ENCODE measurements at places on chromosomes 7 and 10. TPM values are rescaled to one million over a fixed set of nuclear protein-coding genes. Genes with fewer than 3 reads are reported as not detected.

The FAM25A gene
- not detected for total RNA-seq

The LLCFC1 gene
- total RNA-seq = not detected

The TRIM73 gene
- total RNA-seq = 0.13 TPM

The TCERG1L gene
- total RNA-seq = not detected

The ABCC2 gene
- total RNA-seq = 0.25 TPM

The SPDYE6 gene
- total RNA-seq = not detected

The ARMC10 gene
- total RNA-seq = 41.0 TPM

The PPP1R17 gene
- not detected for total RNA-seq

The GLI3 gene
- 3.7 TPM for total RNA-seq

The CDK14 gene
- 35.1 TPM for total RNA-seq

The CFAP70 gene
- 1.6 TPM for total RNA-seq

The RNF148 gene
- 0.40 TPM for total RNA-seq

The THSD7A gene
- total RNA-seq = 1.1 TPM

The HOXA4 gene
- total RNA-seq = 0.12 TPM

The XPNPEP1 gene
- total RNA-seq = 252 TPM

The FKBP6 gene
- total RNA-seq = not detected

The GIMAP7 gene
- 1.8 TPM for total RNA-seq

The ENO4 gene
- 0.19 TPM for total RNA-seq

The ASB10 gene
- not detected for total RNA-seq

The LDB3 gene
- 0.12 TPM for total RNA-seq

The OR6V1 gene
- not detected for total RNA-seq

The PGAM2 gene
- total RNA-seq = 1.2 TPM

The PRSS37 gene
- total RNA-seq = not detected

The MEOX2 gene
- total RNA-seq = 18.0 TPM

The SPDYE16 gene
- 0.06 TPM for total RNA-seq

The SMO gene
- 7.5 TPM for total RNA-seq

The TRPV5 gene
- not detected for total RNA-seq

The CUTC gene
- total RNA-seq = 12.2 TPM

The GRID2IP gene
- not detected for total RNA-seq

The JAKMIP3 gene
- total RNA-seq = 0.13 TPM

The ELFN1 gene
- total RNA-seq = under 0.01 TPM

The EXOSC1 gene
- total RNA-seq = 27.9 TPM

The OR6B1 gene
- not detected for total RNA-seq

The LRRTM3 gene
- not detected for total RNA-seq
